ENCODE measurements at places on chromosomes 1 and 21.

DNA sequence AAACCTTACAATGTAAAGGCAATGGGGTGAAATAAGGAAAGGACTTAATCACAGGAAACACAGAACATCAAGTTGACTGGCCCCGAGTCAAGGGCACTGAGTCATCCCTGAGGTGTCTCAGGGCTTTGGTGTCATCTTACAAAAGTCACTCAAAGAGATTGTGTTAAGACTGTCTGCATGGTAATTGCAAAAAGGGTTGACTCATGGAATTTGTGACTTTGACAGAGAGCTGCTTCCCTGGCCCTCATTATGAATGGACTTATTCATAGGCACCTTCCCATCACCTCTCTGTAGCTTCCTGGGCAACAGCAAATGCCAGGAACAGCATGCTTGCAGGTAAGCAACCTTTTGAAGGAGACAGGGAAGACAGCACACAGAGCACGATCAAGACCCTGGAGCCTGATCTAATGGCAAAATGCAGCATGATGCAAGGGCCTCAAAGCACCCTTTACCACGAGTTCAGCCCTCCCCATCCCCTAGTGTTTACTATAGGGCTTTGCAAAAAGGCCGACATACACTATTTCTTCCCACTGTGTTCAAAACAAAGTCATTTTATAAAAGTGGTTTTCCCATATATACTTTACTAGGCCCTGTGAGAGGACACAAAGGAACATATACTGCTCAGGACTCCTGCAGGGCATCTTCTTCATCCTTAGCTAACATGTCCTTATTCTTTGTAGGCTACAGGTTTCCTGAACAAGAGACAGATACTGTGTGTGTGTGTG, 17.1 kb downstream of the ZP4 start:
- no peak for DNase-seq

DNA sequence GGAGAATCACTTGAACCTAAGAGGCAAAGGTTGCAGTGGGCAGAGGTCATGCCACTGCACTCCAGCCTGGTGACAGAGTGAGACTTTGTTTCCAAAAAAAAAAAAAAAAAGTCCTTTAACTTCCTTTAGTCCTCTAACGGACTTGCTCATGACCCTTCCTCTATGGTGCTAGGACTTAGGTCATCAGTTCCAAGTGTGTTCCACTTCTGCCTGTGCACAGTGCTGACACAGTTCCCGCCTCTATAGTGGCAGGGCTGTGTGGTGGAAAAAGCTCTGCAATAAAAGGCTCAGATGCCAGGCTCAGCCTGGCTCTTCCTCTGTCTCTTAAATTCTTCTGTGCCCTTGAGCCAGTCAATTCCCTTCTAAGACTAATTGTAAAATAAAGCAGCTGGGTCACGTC, 22.0 kb downstream of the CC2D1B start:
- DNase-seq: no peak

DNA sequence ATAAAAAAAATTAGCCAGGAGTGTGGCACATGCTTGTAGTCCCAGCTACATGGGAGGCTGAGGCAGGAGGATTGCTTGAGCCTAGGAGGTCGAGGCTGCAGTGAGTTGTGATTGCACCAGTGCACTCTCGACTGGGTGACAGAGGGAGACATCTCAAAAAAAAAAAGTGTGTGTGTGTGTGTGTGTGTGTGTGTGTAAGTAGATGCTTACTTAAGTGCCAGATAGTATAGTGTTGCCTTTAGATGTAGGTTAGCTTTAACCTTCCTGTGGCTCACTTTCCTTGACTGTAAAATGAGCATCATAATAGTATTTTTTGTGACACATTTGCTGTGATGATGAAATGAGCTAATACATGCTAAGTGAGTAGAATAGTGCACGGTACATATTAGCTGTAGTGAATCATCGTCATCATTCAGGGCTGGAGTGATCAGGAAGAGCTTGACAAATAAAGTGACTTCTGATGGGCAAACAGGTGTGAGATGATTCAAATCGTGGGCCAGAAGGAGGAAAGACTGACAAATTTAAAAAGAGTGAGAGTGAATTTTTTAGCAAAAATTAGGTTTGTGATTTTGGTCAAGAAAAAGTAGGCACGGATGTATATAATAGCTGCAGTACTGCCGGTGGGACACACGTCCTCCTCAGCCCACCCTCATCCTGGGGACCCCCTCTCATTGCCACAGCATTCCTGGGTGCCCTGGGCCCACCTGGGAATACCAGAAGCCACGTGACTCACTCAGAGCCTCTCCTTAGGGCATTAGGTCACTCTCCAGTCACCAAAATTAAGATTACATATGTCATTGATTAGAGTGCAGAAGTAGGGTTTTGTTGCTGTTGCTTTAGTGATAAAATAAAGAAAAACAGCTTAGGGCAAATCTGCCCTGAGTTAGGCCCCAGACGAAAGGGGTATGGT, 33.9 kb downstream of the EIF2D start:
- DNase-seq: no peak

- no peak for DNase-seq
Measured at GRCh38 chr1:64934115-64934877, 32.1 kb downstream of the JAK1 start.

GRCh38 chr21:46152927-46153246, 2.5 kb downstream of the FTCD start:
- no peak for DNase-seq

DNA sequence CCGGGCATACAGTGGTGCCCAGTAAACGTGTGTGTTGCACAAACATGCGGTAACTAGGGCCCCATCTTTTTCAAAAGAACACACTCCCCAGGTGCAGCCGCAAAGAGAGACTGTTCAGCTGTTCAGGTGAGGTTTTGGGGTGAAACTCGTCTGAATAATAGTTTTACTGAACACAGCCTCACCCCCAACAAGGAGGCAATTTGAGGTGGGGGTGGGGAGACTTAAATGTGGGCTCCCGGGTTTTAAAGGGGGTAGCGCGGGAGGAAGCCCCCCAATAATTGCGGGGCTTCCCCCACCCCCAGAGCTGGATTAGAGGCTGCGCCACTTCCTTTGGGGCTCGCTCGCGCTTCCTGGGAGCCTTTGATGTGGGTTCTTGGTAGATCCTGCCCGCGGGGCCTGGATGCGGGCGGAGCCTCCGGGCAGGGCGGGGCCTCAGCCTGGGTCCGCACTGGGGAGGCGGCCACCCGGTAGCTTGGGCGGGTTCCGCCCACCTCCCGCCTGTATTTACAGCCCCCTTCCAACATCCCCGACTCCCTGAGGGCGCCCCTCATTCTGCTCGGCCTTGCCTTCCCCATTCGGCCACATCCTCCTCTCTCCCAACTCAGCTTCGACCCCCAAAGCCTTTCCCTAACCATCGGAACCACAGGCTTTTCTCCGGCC, 6.4 kb upstream of the EPHA2 start:
- no peak for DNase-seq

DNA sequence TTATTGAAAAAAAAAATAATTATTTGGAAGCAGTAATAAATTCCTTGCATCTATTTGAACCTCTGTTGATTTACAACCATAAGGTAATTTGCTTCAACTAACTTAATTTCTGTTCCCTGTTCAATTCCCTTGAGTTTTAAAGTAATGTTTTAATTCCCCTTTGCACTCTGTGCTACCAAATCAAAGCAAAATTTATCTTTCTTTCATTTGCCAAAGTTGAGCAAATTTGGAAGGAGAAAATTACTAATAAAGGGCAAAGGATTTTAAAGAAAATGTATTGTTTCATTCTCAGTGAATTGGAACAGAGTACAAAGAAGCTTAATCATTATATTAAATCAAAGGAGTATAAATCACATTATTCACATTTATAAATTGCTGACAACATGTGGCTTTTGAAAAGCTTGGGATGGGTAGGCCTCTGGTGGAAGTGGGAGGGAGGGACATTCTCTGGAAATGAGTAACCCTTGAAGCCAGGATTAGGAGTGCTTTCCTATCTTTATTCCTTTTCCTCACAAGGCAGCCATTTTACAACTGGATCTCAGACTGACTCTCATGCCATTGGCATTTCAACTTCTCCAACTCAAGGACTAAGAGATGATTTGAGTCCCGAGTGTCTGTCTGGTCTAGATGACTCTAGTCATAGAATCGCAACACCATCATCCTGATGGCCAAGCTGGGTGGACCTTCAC, 331.6 kb upstream of the DUSP10 start:
- no peak for DNase-seq
